ENCODE measurements at places on chromosomes 12 and 14.

GRCh38 chr12:175250-175649 lies 38.7 kb downstream of the SLC6A12 start:
- no peak for DNase-seq

DNA sequence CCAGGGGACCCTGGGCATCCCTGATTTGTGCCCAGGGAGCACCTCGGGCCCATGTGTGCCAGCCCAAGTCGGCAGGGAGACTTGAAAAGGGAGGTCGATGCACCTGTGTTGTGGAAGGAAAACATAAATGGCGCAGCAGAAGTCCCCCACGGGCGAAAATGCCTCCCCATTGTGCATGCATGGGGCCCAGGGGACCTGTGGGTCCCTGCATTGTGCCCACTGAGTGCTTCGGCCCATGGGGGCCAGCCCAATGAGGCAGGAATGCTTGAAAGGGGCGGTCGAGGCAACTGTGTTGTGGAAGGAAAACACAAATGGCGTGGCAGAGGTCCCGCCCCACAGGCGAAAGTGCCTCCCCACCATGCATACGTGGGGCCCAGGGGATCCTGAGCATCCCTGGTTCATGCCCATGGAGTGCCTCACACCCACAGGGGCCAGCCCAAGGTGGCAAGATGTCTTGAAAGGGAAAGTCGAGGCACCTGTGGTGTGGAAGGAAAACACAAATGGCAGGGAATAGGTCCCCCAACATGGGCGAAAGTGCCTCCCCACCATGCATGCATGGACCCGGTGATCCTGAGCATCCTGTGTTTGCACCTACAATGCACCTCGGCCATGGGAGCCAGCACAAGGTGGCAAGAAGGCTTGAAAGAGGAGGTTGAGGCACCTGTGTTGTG lies 368.0 kb downstream of the ALG10 start:
- DNase-seq = no peak

DNA sequence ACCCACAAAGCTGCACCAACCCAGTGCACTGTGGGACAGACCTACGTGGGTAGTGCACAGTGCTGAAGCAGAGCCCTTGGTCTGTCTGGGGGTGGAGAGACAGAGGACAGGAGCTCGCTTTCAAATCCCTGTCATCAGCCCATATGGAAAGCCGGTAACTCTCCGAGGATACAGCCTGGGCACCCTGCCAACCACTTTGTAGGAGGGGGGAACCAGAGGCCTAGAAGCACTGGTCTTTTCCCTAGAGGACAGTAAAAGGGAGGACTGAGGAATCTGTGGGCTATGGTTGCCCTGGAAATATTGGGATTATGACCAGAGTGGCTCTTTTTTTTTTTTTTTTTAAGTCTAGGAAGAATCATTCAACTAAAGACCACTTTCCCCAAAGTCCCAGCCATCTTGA lies 74.3 kb downstream of the MAP3K9 start:
- no peak for DNase-seq

DNA sequence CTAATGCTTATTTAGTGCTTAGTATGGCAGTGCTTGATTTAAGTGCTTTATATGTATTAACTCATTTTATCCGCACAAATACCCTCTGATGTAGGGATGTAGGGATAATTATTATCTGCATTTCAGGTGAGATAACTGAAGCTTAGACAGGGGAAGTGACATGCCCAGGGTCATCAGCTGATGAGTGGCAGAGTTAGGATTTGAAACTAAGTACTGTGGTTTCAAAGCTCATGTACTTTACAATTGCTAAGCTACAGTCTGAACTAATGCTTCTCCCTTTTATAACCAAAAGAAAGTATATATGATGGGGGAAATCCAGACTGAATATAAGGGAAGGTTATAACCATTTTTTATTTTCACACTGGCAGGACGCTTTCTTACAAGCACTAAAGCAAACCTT lies 229.6 kb upstream of the NAV3 start:
- no peak for DNase-seq

DNA sequence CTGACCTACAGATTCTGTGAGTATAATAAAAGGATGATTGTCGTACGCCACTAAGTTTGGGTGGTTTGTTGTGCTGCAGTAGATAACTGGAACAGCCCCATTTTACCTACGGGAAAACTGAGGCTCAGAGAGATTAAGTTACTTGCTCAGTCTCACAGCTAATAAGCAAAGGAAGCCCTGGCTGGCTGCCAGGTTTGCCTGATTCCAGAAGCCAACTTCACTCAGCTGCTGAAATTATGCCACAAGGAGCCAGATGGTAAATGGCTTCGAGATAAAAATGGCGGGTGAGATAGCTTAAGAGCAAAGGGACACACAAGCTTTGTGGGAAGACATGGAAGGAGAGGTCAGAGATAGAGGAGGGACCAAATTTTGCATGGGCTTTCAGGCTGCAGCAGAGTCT lies 191.5 kb upstream of the NOS1 start:
- DNase-seq = no peak

GRCh38 chr12:89230376-89231315 lies 121.7 kb downstream of the DUSP6 start:
- no peak for DNase-seq

DNA sequence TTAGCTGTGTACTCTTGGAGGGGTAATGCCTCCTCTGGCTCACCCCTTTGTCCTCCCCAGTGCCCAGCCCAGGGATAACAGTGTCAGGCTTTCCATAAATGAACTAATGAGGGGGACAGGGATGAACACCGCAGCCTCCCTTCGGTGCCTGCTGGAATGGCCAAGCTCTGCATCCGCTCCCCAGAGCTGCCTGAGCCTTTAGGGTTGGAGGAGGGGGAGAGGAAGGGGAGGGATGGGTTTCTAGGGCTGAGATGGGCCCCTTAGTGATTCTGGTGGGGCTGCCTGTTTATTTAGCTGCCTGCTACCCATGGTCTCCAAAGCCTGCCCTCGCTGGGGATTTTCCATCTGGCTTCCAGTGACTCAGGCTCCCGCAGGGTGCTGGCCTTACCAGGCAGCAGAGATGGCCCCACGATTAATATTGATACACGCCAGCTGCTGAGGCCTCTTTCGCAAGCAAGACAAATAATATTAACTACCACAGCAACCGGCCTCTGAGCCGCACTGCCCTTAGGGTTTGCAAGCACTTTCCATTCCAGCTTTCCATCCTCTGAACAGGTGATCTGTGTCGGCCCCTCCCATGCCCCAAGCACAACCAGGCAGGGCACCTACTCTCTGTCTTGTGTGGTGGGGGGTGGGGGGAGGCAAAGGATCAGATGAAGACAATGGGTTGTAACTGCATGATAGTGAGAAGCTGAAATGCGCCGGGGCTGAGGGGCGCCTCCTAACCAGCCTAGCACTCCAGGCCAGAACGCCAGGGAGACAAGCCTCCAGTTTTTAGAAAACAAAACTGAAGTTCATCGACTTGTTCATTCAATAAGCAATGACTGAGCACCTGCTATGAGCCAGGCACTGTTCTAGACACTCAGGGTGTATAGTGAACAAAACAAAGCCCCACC lies 56.7 kb downstream of the C14orf132 start:
- peak; percentile 59 for DNase-seq

- DNase-seq = no peak
Measured at GRCh38 chr12:78645956-78646355, 218.6 kb upstream of the SYT1 start.

DNA sequence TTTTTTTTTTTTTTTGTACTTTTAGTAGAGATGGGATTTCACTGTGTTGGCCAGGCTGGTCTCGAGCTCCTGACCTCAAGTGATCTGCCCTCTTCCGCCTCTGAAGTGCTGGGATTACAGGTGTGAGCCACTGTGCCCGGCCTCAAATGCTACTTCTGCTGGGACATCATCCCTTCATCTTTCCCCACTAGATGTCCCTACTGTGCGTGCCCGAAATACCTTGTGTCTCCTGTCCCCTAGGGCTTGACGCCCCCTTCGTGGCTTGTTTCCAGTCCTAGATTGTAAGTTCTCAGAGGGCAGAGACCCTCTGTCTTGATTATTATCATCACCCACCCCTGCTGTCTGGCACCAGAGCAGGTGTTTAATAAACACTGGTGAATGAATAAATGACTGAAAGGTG lies 14.9 kb downstream of the CCDC63 start:
- no peak for DNase-seq

GRCh38 chr14:100988411-100988900 lies 84.9 kb upstream of the RTL1 start:
- DNase-seq = peak; percentile 58

GRCh38 chr12:88393017-88393767 lies 187.1 kb downstream of the KITLG start:
- no peak for DNase-seq

DNA sequence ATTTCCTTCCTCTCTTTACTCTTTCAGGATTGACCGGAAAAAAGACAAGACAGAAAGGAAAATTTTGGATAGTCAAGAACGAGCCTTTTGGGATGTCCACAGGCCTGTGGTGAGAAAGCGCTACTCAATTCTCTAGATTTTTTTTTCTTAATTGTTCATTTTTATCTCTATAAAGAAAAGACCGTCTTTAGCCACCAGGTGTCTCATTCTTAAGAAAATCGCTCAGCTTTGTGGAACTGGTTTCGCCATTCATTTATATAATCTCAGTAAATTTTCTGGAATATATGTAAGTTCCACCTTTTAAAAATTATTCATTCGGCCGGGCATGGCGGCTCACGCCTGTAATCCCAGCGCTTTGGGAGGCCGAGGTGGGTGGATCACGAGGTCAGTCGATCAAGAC lies 421.1 kb downstream of the DPF3 start:
- DNase-seq = no peak

DNA sequence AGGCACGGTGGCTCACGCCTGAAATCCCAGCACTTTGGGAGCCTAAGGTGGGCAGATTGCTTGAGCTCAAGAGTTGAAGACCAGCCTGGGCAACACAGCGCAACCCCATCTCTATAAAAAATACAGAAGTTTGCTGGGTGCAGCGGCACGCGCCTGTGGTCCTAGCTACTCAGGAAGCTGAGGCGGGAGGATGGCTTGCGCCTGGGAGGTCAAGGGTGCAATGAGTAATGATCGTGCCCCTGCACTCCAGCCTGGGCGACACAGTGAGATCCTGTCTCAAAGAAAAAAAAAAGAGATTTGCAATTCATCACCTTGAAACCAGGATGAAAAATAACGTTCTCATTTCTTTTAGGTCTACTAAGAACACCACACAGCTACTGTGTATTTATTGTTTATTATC lies 4.0 kb downstream of the STX2 start:
- no peak for DNase-seq

GRCh38 chr12:132837693-132838409 lies 9.2 kb upstream of the GOLGA3 start:
- DNase-seq = no peak

Measured in RWPE1 (cell line).